ENCODE measurements at places on chromosomes 6 and 20.

- no peak for DNase-seq
Observed at GRCh38 chr6:19994909-19995308, 157.7 kb downstream of the ID4 start.

GRCh38 chr6:100163035-100163434 lies 169.0 kb upstream of the MCHR2 start:
- no peak for DNase-seq

DNA sequence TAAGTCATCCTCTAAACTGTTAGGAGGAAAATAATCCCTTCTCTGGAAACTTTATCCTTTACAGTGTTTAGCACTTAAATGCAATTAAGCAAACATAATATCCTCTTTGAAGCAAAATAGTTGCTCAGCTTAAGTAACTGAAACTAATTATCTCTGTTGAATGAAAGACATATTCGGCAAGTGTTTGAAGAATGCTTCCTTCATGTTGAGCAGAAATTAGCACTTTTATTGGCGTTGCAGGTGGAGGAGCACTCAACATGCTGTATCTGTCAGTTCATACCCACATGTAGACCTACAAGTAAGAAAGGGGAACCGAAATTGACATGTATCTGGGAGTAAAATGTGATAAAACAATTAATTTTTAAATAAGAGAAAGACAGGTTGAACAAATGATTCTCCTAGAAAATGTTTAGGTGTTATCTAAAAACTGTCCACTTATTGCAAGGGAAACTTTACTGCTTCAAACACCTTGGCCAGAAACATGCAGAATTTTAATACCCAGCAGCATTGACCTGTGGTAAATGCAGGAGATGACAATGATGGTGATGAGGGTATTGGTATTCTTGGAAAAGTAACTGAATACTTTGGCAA lies 987.0 kb upstream of the MAP3K7 start:
- no peak for DNase-seq

DNA sequence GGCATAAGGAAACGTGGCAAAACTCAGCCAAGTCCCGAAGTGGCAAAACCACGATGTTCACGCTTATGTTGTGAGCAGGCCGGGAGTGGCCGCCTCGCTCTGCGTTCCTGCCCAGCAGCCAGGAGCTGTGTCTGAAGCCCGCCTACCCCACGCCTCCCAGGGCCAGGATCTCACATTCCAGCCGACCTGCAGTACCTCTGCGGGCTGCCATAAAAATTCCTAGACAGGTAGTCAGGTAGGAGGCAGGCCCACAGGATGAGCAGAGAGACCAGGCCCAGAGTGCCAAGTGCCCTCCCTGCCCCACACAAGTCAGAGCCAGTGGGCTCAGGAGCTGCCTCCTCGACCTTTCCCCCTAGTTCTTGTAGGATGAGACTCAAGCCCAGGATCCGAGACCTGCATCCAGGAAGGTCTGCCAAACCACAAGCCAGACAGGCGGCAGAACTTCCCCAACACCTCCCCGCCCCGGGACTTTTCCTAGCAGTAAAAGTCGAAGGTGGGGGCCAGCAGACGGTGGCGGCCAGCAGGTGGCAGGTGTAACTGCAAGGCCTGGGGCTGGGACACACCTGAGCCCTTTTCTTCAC lies 16.7 kb downstream of the PMEPA1 start:
- no peak for DNase-seq

DNA sequence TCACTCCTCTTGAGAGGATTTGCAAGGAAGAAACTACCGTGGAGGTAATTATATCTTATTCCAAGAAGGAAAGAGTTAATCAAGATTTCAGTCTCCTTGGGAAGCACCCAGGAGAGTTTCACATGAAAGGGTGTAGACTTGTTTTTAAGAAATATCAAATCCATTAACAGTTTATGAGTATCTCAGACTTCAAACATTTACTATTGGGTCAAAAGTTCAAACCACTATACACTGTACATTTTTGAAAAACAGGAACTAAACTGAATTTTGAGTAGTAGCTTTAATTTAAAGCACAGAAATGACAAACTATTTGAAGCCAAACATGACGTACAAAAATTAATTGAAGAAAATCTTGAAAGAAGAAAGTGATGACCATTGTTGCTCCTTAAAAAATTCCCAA lies 164.0 kb downstream of the FOXC1 start:
- DNase-seq, result peak; percentile 22

GRCh38 chr6:77462359-77463307 lies 658 bp downstream of the HTR1B start:
- DNase-seq, result no peak

- DNase-seq, result no peak
Observed at GRCh38 chr20:17999566-17999965, 30.7 kb downstream of the MGME1 start.

GRCh38 chr6:21064756-21065340 lies 528.7 kb upstream of the SOX4 start:
- DNase-seq, result no peak

DNA sequence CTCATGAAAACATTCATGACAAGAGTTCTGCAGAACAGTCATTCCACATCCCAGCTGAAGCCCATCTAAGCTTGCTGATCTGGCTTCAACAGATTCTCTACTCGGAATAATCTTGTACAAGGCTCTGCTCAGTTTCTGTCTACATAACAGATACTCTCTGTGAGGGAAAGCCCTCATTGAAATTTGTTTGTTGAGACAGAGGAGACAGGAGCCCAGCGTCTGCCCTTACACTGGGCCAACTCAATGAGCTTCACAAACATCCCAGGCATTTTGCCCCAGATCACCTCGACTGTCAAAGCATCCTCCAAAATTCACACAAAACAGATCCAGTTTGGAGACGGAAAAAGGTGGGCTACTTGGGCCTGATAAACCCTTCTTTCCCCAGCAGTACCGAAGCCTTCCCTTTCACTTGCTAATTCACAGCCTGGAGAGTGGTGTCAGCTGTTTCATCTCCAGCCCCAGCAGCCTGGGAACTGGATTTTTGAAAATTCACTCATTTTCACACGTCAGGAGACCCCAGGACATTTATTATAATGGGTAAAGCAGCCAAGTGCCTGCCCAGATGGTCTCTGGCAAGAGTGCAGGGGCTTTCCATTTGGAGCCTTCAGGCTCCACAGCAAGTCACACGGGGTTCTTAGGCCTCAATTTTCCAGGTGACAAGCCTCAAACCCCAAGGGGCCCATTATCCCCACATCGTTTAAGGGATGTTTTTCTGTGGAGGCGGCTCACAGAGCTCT lies 7.3 kb downstream of the CCDC167 start:
- DNase-seq, result no peak

GRCh38 chr6:1972962-1973361 lies 272.4 kb downstream of the GMDS start:
- DNase-seq, result no peak

DNA sequence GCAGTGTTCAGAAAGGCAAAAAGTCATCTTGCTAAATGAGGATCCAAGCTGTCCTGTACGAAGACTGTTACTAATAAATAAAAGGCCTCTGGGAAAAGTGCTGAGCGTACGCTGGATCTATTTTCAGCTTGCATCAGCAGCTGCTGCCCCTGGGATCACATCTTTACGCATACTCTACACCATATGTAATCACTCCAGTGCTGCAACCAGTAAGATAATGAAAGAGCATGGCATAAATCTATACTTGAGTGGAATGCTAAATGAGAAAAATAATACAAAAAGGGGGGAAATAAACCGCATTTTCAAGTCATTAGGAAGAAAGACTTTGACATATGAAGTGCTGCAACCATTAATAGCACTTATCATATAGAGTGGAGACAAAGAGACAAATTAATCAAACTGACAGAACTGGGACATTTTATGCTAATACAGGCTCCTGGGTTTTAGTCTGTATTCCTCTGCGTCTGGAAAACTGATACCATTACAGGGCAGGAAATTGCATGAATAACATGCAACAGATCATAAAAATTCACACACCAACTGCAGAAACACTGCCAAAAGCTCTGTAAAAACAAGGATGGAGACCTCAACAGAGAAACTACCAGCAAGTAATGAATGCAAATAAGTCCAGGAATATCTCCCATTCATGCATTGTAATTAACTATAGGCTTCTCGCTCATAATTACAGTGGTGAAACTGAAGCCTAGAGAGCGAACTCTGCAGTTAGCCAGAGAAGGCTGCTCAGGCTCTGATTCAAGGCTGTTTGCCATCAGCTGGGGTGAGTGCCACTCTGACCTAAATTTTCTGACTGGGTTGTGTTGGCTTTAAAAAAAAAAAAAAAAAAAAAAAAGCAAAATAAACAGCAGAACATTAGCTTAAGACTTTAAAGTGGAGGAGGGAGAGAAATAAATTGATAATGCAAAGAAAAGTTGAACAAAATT lies 83.8 kb downstream of the GJA10 start:
- DNase-seq, result no peak

- no peak for DNase-seq
Observed at GRCh38 chr6:149900620-149901443, 2.9 kb upstream of the RAET1E start.

GRCh38 chr6:72789145-72789544 lies 167.3 kb downstream of the KCNQ5 start:
- DNase-seq, result no peak

- no peak for DNase-seq
Observed at GRCh38 chr20:35616465-35617396, 1.1 kb downstream of the SPAG4 start.

DNA sequence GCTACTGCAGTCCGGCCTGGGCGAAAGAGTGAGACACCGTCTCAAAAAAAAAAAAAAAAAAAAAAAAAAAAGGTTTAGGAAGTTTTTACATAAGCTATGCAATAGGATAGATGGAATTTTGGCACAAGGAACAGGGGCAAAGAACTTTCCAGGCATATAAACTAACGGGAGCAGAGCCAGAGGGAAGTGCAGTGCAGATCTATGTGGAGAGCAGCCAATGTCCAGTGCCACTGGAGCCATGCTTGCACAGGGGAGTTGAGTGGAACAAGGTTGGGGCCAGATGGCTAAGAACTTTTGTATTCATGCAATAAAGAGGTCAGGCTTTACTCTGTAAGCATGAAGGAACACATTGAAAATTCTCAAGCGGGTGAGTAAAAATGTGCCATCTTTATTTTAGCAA lies 10.8 kb downstream of the SLC17A2 start:
- DNase-seq, result no peak

Data from KG1 (cell line).